ENCODE measurements at places on chromosomes 3 and 15. TPM values are rescaled to one million over a fixed set of nuclear protein-coding genes. Genes with fewer than 3 reads are reported as not detected.

The SERPINI1 gene
- total RNA-seq = 0.52 TPM

The SKOR1 gene
- 0.35 TPM for total RNA-seq

The CEP152 gene
- 7.5 TPM for total RNA-seq

The CYP1A2 gene
- not detected for total RNA-seq

The USP19 gene
- total RNA-seq = 86.7 TPM

The SLC51A gene
- 10.0 TPM for total RNA-seq

The CLCN2 gene
- 17.0 TPM for total RNA-seq

The B3GALNT1 gene
- total RNA-seq = 125 TPM

The TSEN2 gene
- 40.2 TPM for total RNA-seq

The CCR3 gene
- not detected for total RNA-seq

The LTK gene
- 0.29 TPM for total RNA-seq

The CEMIP gene
- total RNA-seq = 3.1 TPM

The LYZL4 gene
- not detected for total RNA-seq

The ARNT2 gene
- 0.11 TPM for total RNA-seq

The ARPIN gene
- total RNA-seq = 8.0 TPM

The CSK gene
- 38.0 TPM for total RNA-seq

The NANOGP8 gene
- total RNA-seq = not detected

The ARGFX gene
- total RNA-seq = not detected

The CCK gene
- total RNA-seq = not detected

The CDHR4 gene
- total RNA-seq = not detected

The ANKRD63 gene
- 1.4 TPM for total RNA-seq

The CRTC3 gene
- total RNA-seq = 18.8 TPM

The LRRFIP2 gene
- total RNA-seq = 69.1 TPM

The FAM174B gene
- total RNA-seq = 14.2 TPM

The CADM2 gene
- not detected for total RNA-seq

The CCDC33 gene
- total RNA-seq = not detected

The GOLGA8G gene
- total RNA-seq = not detected

The TEX55 gene
- 0.33 TPM for total RNA-seq

The DUSP7 gene
- 40.9 TPM for total RNA-seq

The COL6A5 gene
- total RNA-seq = not detected

The CCDC13 gene
- not detected for total RNA-seq

The BLM gene
- 10.3 TPM for total RNA-seq

The SLCO3A1 gene
- total RNA-seq = 0.07 TPM

The A4GNT gene
- total RNA-seq = not detected

The MRAS gene
- total RNA-seq = 5.3 TPM

The ACAD9 gene
- 38.2 TPM for total RNA-seq

The TRH gene
- not detected for total RNA-seq

The TNFSF10 gene
- total RNA-seq = 1.2 TPM
